ENCODE measurements at places on chromosomes 1 and 21.

- no peak for DNase-seq
These were observed 4.3 kb downstream of the NTMT2 start for GRCh38 chr1:170150016-170150415.

GRCh38 chr1:231194476-231194842, 32.6 kb downstream of the TRIM67 start:
- no peak for DNase-seq

GRCh38 chr1:81414488-81415015, 386.2 kb upstream of the ADGRL2 start:
- no peak for DNase-seq

DNA sequence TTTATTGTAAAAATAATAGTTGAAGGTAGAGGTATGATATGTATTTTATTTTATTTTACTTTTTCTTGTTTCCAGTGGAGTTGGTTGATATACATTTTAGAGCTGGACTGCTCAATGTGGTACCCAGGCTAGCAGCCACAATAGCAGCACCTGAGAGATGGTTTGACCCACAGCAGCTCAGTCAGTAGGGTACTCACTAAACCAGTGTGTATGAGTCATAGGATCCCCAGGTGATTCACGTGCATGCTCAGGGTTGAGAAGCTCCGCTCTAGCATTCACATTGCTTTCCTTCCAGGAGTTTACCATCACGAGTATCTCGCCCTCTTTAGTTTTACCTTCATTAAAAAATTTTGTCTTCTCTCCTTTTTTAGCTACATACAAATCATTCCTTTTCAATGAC, 96.0 kb upstream of the PAXBP1 start:
- no peak for DNase-seq

GRCh38 chr1:10692401-10693021, 103.9 kb downstream of the CASZ1 start:
- peak; percentile 11 for DNase-seq

DNA sequence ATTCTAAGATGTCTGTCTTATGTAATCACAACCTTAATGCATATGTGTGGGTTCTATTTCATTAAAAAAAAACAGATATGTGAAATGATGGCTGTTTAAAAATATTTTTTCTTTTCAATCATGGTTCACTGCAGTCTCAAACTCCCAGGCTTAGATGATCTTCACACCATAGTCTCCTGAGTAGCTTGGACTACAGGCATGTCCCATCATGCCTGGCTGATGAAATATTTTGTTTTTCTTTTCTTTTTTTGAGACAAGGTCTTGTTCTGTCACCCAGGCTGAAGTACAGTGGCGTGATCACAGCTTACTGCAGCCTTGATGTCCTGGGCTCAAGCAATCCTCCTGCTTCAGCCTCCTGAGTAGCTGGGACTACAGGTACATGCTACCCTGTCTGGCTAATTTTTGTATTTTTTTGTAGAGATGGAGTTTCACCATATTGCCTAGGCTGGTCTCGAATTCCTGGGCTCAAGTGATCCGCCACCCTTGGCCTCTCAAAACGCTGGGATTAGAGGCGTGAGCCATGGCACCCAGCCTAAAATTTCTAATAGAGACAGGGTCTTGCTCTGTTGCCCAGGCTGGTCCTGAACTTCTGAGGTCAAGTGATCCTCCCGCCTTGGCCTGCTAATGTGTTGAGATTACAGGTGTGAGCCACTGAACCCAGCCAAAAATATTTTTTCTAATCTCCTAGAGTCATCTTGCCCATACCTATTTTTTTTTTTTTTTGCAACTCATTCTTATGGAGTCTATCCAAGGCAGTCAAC, 67.6 kb downstream of the GIPC2 start:
- DNase-seq: no peak

DNA sequence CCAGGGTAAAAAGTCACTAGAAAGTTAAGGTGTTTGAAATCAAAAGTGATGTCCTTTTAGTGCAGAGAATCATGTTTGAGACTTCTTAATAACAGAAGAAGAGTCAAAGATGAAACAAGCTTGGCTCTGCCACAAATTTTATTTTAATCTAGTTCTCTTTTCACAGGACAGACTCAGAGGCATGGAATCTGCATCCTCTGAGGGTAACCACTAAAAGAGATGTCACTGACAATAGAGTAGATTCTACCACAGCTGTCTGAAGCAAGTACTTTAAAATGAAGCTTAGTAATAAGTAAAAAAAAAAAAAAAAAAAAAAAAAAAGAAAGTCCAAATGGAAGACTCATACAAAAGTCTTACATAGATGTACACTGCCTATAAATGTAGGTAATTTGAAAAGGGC, 519.7 kb upstream of the PRMT6 start:
- no peak for DNase-seq

- DNase-seq: no peak
These were observed 64.8 kb downstream of the MORN1 start for GRCh38 chr1:2326524-2326923.

- no peak for DNase-seq
These were observed 7.1 kb upstream of the ZNF496 start for GRCh38 chr1:247338723-247339275.

DNA sequence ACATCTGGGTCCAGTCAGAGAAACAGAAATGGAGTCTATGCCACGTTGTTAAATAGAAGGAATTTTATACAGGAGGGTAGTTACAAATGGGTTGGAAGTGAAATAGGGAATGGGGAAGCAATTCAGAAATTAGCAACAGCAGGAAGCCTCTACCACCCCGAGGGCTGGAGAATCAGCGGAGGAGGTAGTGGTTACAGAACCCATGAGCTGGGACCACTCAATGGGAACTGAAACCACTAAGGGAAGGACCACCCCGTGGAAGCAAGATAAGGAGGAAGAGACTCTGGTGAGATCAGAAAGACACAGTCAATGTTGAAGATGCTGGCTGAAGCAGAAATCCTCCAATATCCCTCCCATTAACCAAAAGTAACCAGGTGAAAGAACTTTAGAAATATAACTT, 15.5 kb upstream of the MAST2 start:
- no peak for DNase-seq

GRCh38 chr21:31142600-31142999, 104.3 kb upstream of the KRTAP19-8 start:
- DNase-seq: no peak
